ENCODE measurements at places on chromosomes 11 and 22.
A peak's percentile ranks its signal among the peaks of the same experiment; 100 is the strongest.

DNA sequence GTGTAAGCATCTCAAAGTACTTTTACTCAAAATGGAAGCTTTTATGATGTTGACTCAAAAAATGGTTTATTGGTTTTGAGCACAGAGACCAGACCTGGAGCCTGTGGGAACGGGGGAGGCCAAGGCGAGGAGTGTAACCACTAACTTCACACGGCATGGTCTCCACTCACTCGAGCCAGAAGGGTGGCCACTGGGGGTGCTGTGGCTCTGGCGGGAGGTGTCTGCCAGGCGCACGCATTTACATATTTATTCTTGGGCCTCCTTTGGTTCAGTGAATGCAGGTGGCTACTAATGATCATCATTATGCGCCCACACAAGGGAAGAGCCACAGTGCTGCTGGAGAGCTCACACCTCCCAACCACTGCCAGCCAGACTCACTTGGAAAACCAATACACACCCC, 64.6 kb downstream of the FLRT1 start:
- no peak for DNase-seq

- no peak for DNase-seq
Measured at GRCh38 chr22:44088976-44089570, 65.0 kb downstream of the PARVB start.

DNA sequence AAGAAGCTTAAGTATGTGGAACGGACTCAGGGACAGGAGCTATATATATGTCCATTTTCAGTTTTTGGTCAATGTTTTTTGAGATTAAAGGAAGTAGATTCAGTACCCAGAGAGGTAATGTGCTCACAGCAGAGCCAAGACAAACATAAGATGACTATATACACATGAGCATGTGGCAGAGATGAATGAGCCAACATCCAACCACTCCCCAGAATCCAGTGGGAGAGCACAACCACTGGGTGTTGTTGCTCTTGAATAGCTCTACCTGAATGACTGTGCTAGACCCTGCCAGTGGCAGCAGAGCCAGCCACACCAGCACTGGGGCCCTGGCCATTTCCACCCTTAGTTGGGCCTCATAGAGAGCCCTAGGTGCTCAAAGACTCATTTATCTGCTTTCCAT, 10.7 kb upstream of the SYTL2 start:
- no peak for DNase-seq

GRCh38 chr11:134066943-134067885, 1.7 kb upstream of the JAM3 start:
- no peak for DNase-seq

- peak; percentile 5 for DNase-seq
Measured at GRCh38 chr22:35840302-35840739, 122.6 kb downstream of the APOL5 start.

- DNase-seq, result no peak
Measured at GRCh38 chr11:931385-931784, 5.7 kb downstream of the AP2A2 start.

- no peak for DNase-seq
Measured at GRCh38 chr11:13429836-13430235, 33.2 kb downstream of the BTBD10 start.

- DNase-seq, result no peak
Measured at GRCh38 chr22:20980523-20980922, 1.6 kb upstream of the LZTR1 start.

GRCh38 chr11:124987096-124987495, 33.1 kb downstream of the CCDC15 start:
- DNase-seq, result no peak

GRCh38 chr11:119683783-119684182, 45.2 kb downstream of the NECTIN1 start:
- no peak for DNase-seq

DNA sequence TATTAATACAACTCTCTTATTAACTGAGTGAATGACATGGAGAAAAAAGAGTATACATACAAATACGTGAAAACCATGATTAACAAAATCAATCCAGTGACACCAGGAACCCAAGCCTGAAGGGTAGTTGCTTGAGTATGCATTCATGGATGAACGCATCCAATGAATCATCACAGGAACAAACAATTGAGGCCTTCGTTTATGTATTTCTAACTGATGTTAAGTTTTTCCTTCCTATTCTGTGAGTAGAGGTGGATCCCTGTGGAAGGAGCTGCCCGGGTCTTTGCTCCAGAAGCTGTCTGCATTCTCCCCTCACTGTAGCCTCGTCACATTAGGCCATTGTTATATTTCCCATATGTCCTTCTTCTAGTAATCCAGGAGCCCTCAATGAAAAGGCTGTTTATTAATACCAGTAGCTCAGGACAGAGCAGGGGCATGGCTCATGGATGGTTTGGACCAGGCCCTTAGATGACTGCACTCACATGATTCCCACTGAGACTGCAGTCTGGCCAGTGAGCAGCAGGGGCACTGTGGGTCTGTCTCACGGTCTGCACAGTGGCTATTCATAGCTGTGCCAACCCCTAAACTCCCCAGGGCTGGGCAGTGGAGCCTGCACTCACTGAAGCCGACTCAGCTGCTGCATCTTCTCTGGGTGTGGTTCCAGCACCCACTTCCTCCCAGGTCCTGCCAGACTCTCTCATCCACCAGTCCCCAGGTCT, 128.1 kb upstream of the TOP3B start:
- DNase-seq, result no peak

- no peak for DNase-seq
Measured at GRCh38 chr22:36976606-36977005, 42.6 kb downstream of the TST start.

DNA sequence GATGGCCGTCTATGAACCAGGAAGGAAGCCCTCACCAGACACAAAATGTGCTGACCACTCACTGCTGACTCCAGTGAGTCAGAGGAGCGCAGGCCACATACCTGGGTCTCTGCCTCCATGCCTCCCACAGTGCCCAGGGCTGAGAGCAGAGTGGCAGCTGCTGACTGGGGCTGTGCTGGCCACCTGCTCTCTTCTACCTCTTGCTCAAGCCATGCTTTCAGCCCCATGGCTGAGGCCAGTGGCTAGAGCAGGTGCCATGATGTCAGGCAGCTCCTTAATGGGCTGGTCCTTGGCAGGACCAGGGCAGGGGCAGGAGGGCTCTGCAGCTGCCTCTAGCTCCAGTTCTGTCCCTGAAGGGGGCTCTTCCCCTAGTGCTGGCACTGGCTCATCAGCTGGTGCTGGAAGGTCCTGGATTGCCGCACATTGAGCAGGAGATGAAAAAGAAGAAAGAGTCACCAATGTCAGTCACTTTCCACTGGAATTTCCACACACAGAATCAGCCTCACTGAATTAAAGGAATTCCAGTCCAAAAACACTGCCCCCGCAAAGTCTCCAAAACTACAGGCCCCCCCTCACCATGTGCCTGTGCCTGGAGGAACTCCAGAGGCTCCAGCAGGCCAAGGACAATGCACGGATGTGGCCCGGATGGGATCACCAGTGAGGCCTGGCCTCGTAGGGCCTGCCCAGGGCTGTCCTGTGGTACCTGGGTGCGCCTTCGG, 86.4 kb downstream of the GGTLC2 start:
- no peak for DNase-seq

DNA sequence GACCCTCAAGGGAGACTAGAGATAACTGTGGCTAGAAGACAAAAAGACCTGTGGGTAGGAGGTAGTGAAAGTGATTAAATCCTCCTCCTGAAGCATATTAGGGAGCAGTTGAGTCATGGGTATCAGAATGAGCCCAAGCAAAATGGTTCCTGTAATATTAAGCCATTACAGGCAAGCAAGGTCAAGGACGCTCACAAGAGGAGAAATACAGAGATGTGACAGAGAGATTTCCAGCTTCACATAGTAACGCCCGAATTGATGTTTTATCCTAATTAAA, 77.7 kb downstream of the FAM76B start:
- no peak for DNase-seq

- no peak for DNase-seq
Measured at GRCh38 chr22:23574877-23575276, 5.2 kb downstream of the IGLL1 start.

- DNase-seq, result no peak
Measured at GRCh38 chr11:92226331-92227229, 2.0 kb downstream of the FAT3 start.

- DNase-seq, result no peak
Measured at GRCh38 chr11:62141111-62142042, 17.6 kb downstream of the INCENP start.

DNA sequence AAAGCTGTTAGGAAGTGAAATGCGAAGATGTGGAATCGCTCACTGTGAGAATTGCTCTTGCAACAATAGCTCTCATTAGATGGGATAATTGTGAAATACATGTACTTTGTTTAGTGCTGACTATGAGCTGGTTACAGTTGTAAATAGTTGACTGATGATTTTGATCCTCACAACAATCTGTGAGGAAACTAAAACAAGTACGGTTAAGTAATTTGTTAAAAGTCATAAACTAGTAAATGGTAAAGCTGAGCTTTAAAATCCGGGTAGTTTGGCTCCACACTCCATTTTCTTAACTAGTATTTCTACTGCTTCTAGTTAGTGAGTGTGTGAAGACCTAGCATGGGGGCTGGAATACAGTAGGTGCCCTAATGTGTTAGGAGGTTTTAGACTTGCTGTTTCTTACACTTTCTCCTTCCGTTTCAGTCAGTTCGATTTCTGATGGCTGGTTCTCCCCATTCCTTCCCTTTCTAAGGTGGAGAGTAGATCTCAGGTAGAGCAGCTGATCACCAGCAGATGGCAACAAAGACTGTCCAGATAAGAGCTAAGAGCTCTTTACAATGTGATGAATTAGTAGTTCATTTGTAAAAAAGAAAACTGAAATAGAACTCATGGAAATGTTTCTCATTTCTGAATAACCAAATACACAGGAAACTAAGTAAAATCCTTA, 16.3 kb upstream of the CYP2R1 start:
- peak; percentile 56 for DNase-seq

GRCh38 chr11:28491431-28491830, 383.2 kb downstream of the METTL15 start:
- no peak for DNase-seq

- no peak for DNase-seq
Measured at GRCh38 chr22:29207562-29208501, 2.1 kb downstream of the EMID1 start.

- DNase-seq, result no peak
Measured at GRCh38 chr11:111846636-111847035, 24.7 kb downstream of the ALG9 start.

GRCh38 chr22:44396727-44397722, 84.3 kb upstream of the SHISAL1 start:
- DNase-seq, result no peak

DNA sequence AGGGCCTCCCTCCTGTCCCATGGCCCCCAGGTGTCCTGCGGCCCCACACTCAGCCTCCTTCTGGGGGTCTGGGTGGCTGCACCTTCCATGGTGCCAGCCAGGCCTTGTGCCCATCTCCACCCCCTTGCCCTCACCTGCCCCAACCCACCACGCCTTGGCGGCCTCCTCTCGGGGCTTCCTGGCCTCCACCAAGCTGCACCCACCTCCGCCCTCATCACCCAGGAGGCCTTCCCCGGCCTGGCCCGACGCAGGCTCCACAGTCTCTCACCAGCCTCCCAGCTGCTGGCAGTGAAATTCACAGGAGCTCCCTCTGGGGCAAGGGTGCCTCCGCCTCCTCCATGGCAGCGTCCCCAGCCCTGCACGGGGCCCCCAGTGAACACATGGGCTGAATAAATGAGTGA, 35.9 kb upstream of the WNT7B start:
- no peak for DNase-seq

- peak; percentile 41 for DNase-seq
Measured at GRCh38 chr11:31366795-31367194, 2.7 kb downstream of the DCDC1 start.

DNA sequence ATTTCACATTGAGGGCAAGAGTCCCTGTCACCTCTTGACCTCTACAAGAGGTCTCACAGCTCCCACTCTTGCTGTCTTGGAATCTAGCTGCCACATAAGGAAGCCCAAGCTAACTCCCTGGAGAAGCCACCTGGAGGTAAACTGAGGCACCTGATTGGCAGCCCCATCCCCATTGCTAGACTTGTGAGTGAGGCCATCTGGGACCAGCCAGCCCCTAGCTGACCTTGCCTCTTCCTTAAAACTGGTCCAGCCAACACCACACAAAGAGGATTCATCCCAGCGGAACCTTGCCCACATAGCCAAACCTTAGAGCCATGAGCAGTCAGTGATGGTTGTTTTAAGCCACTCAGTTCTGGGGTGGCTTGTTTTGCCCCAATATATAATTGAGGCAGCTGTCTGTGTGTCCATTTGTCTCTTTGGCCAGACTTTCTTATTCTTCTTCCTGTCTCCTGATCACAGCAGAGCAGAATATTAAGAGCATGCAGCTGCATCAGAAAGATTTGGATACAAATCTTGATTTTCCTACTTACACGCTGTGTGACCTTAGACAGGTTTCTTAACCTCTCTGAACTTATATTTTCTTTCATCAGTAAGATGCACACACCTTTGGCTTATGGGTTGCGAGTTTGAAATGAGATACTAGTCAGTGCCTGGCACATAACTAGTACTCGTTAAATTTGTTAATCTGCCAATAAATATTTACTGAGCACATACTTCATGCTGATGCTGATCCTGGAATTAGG, 74.3 kb upstream of the TP53I11 start:
- no peak for DNase-seq

DNA sequence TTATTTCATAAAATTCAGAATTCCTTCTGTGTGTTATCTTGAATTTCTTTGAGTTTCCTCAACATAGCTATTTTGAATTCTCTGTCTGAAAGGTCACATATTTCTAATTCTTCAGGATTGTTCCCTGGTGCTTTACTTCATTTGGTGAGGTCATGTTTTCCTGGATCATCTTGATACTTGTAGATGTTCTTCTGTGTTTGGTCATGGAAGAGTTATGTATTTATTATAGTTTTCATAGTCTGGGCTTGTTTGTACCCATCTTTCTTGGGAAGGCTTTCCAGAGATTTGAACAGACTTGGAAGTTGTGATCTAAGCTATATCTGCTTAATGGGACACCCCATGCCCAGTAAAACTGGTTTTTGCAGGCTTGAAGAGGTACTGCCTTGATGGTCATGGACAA, 149.6 kb downstream of the METTL15 start:
- no peak for DNase-seq

DNA sequence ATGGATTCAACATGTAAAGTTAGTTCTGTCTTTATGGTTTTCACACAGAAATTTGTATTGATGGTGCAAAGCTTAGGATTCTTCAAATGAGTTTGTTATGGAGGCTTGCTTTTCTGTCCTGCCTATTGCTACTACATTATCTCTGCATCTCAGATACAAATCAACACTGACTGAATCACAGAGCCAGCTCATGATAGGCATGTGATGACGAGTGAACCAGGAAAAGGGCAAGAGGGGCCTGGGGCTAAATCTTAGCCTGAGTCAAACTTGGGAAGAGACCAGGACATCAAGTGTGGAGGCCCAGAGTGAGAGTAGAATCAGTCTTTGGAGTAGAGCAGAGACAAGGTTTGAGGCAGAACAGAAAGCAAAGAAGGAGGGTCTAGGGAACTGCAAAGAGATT, 107.1 kb upstream of the CD44 start:
- DNase-seq, result no peak

GRCh38 chr11:18578975-18579598, 9.4 kb downstream of the UEVLD start:
- no peak for DNase-seq

DNA sequence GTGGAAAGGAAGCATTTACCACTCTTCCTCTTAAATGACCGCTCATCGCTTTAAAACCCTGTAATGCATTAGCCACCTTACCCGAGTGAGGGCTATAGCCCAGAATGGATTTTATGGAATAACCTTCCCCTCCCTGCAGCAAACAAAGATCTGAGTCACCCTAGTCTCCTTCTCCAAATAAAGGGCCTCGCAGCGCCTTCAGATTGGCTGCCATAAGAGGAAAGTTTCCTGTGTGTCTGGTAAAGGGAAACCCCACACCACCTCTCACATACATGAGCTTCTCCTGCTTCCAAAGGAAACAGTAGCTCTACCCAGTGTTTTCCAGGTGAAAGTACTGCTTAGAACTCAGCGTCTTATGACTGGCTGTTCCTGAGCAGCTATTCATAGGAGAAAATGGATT, 47.8 kb downstream of the PPP2R1B start:
- no peak for DNase-seq
